ENCODE measurements at places on chromosomes 11 and 22.

DNA sequence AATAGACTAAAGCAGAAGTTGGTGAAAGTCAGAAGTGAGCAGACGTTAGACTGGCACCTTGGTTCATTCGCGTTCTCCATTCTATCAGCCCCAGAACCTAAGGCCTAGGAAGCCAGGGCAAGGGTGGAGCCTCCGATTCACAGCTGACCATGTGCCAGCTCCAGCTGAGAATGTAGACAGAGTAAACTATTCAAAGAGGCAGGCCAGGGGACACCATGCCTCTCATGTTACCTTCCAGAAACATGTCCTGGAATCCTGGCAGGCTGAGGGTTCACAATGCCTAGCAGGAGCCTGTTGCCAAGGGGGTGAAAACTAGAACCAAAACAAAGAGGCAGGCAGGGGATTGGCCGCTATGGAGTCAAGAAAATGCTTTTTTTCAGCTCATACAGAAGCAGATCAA is 224.4 kb upstream of the POU2AF2 start:
- no peak for DNase-seq

DNA sequence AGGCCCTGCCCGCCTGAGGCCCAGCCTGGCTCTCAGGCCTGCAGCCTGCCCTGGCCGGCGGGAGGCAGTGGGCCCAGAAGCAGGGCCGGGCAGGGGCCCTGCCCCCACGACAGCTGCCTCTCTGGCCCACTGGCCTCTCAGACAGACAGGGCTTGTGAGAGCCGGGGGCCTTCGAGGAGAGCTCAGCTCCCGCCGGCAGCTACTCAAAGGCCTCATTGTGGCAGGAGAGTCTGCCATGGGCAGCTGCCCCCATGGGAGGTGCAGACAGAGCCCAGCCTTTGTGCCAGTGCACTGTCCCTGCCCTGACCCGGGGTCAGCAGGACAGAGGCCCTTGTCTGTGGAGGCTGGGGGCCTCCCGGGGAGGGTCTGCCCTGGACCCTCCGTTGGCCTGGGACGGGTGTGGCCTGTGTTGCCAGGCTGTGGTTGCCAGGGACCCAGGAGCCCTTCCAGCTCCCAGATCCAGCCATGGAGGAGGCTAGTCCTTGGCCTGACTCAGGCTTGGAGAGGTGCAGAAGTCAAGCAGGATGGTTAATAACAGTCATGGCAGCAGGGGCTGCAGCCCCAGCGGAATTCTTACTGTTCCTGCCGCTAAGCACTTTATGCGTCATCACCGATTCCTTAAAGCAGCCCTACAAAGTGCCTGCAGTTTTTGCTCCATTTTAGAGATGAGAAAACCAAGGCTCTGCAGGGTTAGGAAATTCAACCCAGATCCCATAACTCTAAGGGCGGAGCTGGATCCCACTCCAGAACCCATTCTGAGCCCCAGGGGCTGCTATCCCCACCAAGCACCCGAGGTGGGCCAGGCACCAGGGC is 12.5 kb downstream of the FLRT1 start:
- DNase-seq: no peak

GRCh38 chr22:39244496-39245129 is at the start of gene PDGFB:
TSS of gene PDGFB (minus strand) at chr22:39244982. CDS start at chr22:39243963, 1,019 bp downstream.
- no peak for DNase-seq

DNA sequence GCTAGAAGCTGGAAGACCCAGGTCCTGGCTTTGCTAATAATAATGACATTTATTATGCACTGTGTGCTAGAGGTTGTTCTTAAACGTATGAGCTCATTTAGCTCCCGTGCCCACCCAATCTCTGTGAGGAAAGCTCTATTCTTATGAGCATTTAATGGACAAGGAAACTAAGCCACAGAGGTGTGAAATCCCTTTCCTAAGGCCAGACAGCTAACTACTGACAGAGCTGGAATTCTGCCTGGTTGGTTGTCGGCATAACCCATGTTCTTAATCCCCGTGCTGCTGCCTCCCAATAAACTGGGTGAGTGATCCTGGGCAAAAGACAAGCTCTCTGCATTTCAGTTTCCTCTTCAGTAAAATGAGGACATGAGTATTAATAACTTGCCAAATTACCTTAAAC is 49.4 kb downstream of the SNX19 start:
- DNase-seq: no peak

DNA sequence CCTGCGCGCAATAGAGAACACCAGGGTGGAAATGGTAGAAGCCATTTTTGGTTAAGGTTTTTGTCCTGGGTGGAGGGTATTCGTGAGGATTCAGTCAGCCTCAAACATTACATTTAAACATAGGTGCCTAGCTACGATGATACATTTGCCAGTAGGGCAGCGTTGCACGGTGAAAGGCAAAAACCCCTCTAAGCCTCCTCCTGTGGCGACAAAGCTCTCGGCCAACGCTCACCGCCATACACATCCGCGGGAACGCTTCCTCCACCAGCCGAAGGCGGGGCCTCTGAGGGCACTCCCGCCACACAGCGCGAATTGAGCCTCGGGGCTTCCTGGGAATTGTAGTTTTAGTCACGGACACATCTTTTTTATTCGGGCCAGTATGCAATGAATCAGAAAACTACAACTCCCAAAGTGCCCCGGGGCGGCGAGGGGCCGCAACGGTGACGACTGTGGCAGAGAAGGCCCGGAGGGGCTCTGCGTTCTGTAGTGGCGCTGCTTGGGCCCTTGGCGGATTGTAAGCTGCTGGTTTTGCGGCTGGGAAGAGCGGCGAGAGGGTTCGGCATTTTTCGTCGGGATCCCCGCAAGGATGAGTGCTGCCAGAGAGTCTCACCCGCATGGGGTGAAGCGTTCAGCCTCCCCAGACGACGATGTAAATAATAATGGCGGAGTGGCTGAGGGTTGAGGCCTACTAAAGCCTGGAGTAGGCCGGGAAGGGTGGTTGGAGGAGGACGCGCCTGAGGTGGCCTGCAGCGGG is at the start of gene C11orf58:
Gene C11orf58 (plus strand): TSS at position 455 of the 754 bp plus-strand sequence. CDS start 132 bp downstream, at position 587.
- peak; percentile 92 for DNase-seq

- DNase-seq: no peak
These were observed 13.3 kb downstream of the PATZ1 start for GRCh38 chr22:31332886-31333285.
